ENCODE measurements at places on chromosomes 11 and 22. TPM values are rescaled to one million over a fixed set of nuclear protein-coding genes. Genes with fewer than 3 reads are reported as not detected.

MSANTD2 gene
- total RNA-seq, result 5.3 TPM

PGA5 gene
- not detected for total RNA-seq

C22orf42 gene
- not detected for total RNA-seq

ZNF408 gene
- total RNA-seq, result 21.2 TPM

CTNND1 gene
- total RNA-seq, result 65.0 TPM

SMIM38 gene
- total RNA-seq, result 0.05 TPM

PDHX gene
- total RNA-seq, result 29.7 TPM

ADAMTS8 gene
- total RNA-seq, result 0.62 TPM

SSH3 gene
- total RNA-seq, result 17.1 TPM

RBMXL2 gene
- total RNA-seq, result not detected

KCNJ1 gene
- not detected for total RNA-seq

XPNPEP3 gene
- 6.4 TPM for total RNA-seq

PPP6R3 gene
- total RNA-seq, result 54.3 TPM

HARBI1 gene
- total RNA-seq, result 6.5 TPM

OR6A2 gene
- not detected for total RNA-seq

DNAJB13 gene
- total RNA-seq, result 0.46 TPM

FJX1 gene
- total RNA-seq, result 40.0 TPM

SUSD2 gene
- 57.1 TPM for total RNA-seq

CHEK2 gene
- total RNA-seq, result 7.5 TPM

GDPD4 gene
- total RNA-seq, result not detected

SLC22A12 gene
- total RNA-seq, result not detected

OR5A1 gene
- not detected for total RNA-seq

DRD2 gene
- total RNA-seq, result not detected

RBFOX2 gene
- 31.6 TPM for total RNA-seq

ETS1 gene
- total RNA-seq, result 27.7 TPM

TP53I11 gene
- 52.9 TPM for total RNA-seq

TST gene
- total RNA-seq, result 61.2 TPM

CSNK2A3 gene
- total RNA-seq, result 2.3 TPM

EPS8L2 gene
- 77.4 TPM for total RNA-seq

NXPE1 gene
- not detected for total RNA-seq

PKNOX2 gene
- not detected for total RNA-seq

MS4A4E gene
- total RNA-seq, result not detected

TPST2 gene
- 9.0 TPM for total RNA-seq

MFRP gene
- not detected for total RNA-seq

MS4A8 gene
- total RNA-seq, result not detected

B3GAT1 gene
- not detected for total RNA-seq
